Gastroesophageal sphincter (tissue), 4 donors: ENCODE measurements at places on chromosomes 7 and 10. TPM values are rescaled to one million over a fixed set of nuclear protein-coding genes. Genes with fewer than 3 reads are reported as not detected.

The KEL gene
- not detected for total RNA-seq

The ADRA2A gene
- 1.8 TPM for total RNA-seq

The PRPS1L1 gene
- total RNA-seq, result not detected

The SLC26A5 gene
- total RNA-seq, result 0.13 TPM

The VSTM4 gene
- 22.2 TPM for total RNA-seq

The C10orf62 gene
- not detected for total RNA-seq

The CUZD1 gene
- total RNA-seq, result 0.54 TPM

The LYZL2 gene
- not detected for total RNA-seq

The TMEM225B gene
- total RNA-seq, result not detected

The SLC26A3 gene
- 10.3 TPM for total RNA-seq

The TMEM236 gene
- 0.31 TPM for total RNA-seq

The HIF1AN gene
- 20.3 TPM for total RNA-seq

The ATP5F1C gene
- 296 TPM for total RNA-seq

The DRGX gene
- total RNA-seq, result not detected

The BAZ1B gene
- total RNA-seq, result 77.8 TPM

The TEX36 gene
- not detected for total RNA-seq

The OR9A2 gene
- total RNA-seq, result not detected

The TAC1 gene
- total RNA-seq, result 0.35 TPM

The PLAC9 gene
- total RNA-seq, result 25.2 TPM

The HHEX gene
- total RNA-seq, result 6.3 TPM

The ATXN7L1 gene
- total RNA-seq, result 9.0 TPM

The CYP26C1 gene
- total RNA-seq, result 0.31 TPM

The TET1 gene
- total RNA-seq, result 7.2 TPM

The SNCG gene
- 12.8 TPM for total RNA-seq

The PNLIPRP1 gene
- not detected for total RNA-seq

The HOXA6 gene
- total RNA-seq, result 0.46 TPM

The ACTR3C gene
- total RNA-seq, result 7.9 TPM

The TUBB8 gene
- total RNA-seq, result not detected

The ZNF722 gene
- total RNA-seq, result not detected

The SIRT1 gene
- 39.8 TPM for total RNA-seq

The GIMAP7 gene
- 16.2 TPM for total RNA-seq
